ENCODE measurements at places on chromosomes 12 and 14.

DNA sequence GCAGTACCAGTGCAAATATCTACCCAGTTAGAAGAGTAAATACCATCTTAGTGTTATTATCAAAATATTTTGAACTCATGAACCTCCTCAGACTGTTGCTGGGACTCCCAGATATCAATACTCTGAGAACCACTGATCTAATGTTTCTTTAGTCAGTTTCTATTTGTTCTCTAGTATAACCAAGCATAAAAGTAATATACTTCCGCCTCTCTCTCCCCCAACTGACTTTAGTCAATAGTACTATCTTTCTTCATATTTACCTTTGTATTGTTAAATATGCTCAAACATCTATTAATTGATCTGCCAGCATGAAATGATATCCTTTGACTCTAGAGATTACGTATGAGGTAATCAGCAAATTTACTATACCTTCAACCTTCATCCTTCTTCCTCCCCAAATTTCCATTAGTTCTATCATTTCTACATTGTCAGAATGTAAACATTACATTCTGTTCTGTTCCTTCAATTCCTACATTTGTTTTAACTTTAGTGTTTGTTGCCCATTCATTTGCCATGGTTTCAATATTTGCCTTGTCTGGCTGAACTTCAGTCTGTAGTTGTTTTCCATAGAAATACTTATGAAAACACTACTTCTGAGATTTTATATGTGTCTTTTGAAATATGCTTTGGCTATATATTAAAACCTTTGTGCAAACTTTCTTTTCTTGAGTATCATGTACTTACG, 192.5 kb upstream of the PDE3A start:
- H3K27me3 ChIP-seq, result no peaks in the 10 kb centered on the region
- H3K27ac ChIP-seq, result no peak overlapping the region
- no peak for DNase-seq
- no peaks in the 10 kb centered on the region for H3K36me3 ChIP-seq
- H3K4me1 ChIP-seq, result no peaks in the 10 kb centered on the region
- H3K4me3 ChIP-seq, result no peak overlapping the region

DNA sequence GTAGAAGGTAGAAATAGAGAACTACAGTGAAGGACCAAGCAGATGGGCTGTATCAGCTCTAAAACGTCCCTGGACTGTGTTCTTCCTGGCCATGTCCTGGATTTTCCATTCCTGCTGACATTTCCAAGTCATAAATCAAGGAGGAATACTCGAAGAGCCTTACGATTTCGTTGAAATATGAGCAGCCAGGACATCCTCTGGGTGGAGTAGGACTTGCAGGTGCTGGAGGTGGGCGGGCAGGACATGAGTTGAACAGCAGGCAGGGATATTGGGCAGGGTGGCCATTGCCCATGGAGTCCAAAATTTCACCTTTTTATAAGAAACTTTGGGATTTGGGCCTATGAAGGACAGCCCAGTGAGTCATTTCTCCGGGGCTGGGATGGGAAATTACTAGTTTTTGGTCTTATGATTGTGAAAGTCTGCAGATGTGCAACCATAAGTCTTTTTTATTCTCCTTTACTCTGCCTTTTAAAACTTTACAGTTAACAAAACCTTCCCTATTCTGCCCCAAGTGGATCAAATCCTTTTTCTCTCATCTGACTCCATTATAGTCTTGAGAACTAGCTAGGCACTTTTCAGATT, 88.8 kb downstream of the TMX1 start:
- no peaks in the 10 kb centered on the region for H3K27me3 ChIP-seq
- H3K36me3 ChIP-seq, result no peaks in the 10 kb centered on the region
- no peaks in the 10 kb centered on the region for H3K4me1 ChIP-seq
- no peak overlapping the region for H3K4me3 ChIP-seq

- H3K27ac ChIP-seq, result no peak overlapping the region
- H3K36me3 ChIP-seq, result no peaks in the 10 kb centered on the region
- no peak for DNase-seq
These were observed 146.4 kb downstream of the BMP4 start for GRCh38 chr14:53810221-53810620.

DNA sequence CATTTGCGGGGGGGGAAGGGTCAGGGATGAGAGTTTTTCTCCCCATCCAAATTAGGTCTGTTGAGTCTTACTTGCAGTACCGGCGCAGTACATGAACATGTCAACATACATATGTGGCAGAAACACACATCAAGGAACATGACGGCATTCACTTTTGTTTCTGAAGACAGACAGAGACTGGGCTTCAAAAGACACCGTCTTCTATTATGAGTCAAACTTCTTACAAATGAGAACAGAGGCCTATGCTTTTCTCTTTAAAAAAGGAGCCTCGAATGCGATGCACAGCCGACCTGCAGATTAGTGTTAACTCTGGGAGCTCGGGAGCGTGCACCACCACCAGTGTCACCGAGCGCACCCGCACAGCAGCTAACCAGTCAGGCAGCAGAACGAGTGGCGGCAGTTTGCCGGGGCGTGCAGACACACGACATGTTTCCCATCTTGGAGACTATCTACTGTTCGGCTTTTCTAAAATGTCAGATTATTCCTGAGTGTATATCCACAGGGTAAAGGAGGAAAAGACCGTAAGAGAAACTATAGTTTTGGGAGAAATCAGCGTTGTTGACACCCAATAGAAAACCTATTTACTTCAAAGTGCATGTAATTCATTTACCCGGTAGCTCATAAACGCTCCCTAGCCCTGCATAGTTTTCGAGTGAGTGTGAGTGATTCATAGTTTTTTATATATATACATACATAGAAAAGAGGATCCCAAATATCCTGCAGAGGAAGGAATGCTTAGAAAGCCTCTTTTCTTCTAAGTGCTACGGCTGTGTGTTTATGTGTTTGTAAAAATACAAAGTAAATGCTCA, 33.0 kb downstream of the UBR7 start:
- peaks cover 25% of the 10 kb centered on the region for H3K36me3 ChIP-seq
- H3K27me3 ChIP-seq, result no peaks in the 10 kb centered on the region
- no peaks in the 10 kb centered on the region for H3K4me1 ChIP-seq

DNA sequence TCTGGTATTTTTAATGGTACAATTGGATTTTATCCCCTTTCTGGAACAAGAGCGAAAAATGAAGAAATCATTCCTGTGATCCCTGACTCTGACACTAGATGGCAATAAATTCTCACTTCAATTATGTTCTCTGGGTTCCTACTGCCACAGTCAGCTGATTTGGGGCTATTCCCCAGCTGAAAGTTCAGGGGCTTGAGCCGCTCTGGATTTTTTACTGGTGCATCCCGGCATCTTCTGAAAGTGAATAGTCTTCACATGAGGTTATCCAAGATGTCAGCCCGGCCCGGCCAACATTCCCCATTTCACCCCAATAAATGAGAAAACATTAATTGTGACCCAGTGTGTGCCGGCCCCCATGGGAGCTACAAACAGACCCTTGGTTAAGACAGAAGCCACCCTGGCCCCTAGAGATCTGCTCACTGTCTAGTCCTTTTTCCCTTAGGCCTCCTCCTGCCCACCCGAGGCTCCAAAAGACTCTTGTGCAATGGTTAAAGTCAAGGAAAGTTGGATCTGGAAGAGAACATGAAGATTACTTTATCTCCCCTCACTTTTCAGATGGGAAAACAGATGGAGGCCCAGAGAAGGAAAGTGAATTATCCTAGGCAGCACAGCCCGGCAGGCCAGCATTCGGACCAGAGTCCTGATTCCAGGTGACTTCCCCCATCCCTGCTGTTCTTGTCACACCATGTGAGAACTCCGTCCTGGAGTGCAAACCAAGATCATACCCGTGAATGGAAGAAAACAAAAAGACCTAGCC, 20.8 kb downstream of the CKAP4 start:
- H3K4me3 ChIP-seq, result no peak overlapping the region
- H3K27ac ChIP-seq, result no peak overlapping the region

- no peak overlapping the region for H3K4me3 ChIP-seq
- H3K4me1 ChIP-seq, result no peaks in the 10 kb centered on the region
- DNase-seq, result no peak
These were observed 129.0 kb downstream of the RBM19 start for GRCh38 chr12:113837084-113837483.

DNA sequence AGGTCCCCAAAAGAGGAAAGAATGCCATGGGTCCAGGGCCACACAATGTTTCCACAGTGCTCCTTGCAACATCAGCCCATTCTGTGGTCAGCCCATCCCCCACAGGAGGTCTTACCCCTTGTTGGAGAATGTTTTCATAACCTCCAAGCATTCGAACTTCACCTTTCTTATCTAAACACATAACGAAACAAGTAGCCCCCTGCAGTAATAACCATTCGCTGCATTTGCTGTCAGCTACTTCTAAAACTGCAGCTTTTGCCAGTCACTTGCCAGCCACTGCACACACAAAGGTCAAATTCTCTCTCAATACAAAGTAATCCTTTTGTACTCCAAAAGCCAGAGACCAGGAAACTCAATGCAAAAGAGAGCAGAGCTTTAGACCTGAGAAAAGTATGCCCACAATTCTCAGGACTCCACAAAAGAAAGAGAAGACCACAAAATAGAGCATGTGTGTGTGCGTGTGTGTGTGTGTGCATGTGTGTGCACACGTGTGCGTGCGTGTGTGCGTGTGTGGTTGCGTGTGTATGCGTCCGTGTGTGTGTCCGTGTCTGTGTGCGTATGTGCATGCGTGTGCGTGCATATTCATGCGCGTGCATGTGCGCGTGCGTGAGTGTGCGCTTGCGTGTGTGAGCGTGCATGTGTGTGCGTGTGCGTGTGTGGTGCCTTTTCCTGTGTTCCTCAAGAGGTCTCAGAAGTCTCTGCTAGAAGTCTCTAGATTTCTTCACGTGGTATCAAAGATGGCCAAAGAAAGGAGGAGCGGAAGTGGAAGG, 31.7 kb upstream of the NINJ2 start:
- H3K27ac ChIP-seq, result no peak overlapping the region
- DNase-seq, result peak; percentile 62
- no peak overlapping the region for H3K4me3 ChIP-seq

DNA sequence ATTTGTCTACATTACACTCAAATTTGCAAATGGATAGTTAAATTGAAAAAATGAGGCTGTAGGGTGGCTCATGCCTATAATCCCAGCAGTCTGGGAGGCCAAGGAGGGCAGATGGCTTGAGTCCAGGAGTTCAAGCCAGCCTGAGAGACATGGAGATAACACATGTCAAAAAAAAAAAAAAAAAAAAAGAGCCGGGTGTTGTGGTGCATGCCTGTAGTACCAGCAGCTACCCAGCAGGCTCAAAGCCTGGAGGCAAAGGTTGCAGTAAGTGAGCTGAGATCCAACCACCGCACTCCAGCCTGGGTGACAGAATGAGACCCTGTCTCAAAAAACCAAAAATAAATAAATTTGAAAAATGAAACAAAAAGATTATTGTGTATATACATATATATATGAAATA, 119.9 kb upstream of the MGAT4C start:
- H3K4me3 ChIP-seq, result no peak overlapping the region
- no peaks in the 10 kb centered on the region for H3K4me1 ChIP-seq
- no peak for DNase-seq
- no peak overlapping the region for H3K27ac ChIP-seq
- no peaks in the 10 kb centered on the region for H3K27me3 ChIP-seq
- H3K36me3 ChIP-seq, result no peaks in the 10 kb centered on the region

- no peak for DNase-seq
- H3K4me1 ChIP-seq, result peaks cover 2% of the 10 kb centered on the region
- H3K27ac ChIP-seq, result no peak overlapping the region
- no peak overlapping the region for H3K4me3 ChIP-seq
- peaks cover 71% of the 10 kb centered on the region for H3K27me3 ChIP-seq
These were observed 48.4 kb upstream of the EML1 start for GRCh38 chr14:99744873-99745224.

DNA sequence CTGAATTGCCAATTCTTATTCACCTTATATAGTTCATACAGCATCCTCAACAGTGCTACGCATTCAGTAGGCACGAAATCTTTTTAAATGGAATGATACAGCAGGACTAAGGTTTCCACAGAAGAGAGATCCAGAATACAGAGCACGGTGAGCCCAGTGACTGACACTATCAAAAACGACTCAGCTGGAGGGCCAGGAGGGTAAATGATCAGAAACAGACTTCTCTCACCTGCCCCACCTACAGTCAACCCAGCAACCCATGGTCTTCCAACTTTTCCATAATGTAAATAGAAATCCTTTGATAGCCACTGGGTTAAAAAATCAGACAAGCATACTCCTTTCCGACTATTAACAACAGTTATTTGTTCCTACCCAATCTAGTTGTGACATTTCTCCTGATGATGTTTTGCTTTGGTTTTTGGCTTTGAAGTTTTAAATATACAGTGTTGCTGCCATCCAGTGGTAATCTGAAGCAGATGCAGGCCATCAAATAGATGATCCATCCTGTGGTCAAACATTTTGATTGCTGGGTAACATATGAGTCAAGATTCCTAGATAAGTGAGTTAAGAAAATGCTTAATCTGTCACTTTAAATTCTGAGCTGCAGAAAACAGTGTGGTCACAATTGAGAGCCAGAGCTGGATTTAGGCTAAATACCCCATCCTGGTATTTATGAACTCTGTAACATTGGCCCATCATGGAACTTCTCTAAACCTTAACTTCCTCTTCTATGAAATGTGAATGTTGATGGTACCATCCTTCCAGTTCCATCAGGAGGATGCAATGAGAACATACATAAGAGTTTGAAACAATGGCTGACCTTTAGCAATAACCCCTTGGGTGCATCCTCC, 42.0 kb downstream of the GPHB5 start:
- H3K27me3 ChIP-seq, result no peaks in the 10 kb centered on the region
- no peaks in the 10 kb centered on the region for H3K36me3 ChIP-seq
- H3K4me3 ChIP-seq, result no peak overlapping the region
- H3K27ac ChIP-seq, result no peak overlapping the region

DNA sequence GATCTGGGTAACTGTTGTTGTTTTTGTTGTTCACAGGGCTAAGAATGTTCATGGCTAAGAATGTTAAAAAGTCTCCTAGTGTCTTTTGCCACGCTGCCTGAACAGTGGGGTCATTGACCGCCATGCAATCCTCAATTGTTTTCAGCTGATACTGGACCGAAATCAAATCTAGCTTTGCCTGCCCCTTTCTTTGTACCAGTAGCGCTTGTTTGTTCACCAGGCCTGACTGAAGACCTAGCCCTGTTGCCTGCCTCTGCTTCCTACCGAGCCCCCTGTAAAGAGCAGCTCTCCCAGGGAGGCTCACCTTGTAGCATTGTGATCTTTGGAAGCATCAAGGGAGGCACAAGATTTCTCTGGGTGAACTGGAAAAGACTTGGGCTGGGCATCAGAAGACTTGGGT, 6.7 kb downstream of the PSEN1 start:
- H3K4me3 ChIP-seq, result no peak overlapping the region
- H3K4me1 ChIP-seq, result no peaks in the 10 kb centered on the region
- H3K36me3 ChIP-seq, result peaks cover 2% of the 10 kb centered on the region
- no peak for DNase-seq
- H3K27me3 ChIP-seq, result no peaks in the 10 kb centered on the region
- no peak overlapping the region for H3K27ac ChIP-seq

DNA sequence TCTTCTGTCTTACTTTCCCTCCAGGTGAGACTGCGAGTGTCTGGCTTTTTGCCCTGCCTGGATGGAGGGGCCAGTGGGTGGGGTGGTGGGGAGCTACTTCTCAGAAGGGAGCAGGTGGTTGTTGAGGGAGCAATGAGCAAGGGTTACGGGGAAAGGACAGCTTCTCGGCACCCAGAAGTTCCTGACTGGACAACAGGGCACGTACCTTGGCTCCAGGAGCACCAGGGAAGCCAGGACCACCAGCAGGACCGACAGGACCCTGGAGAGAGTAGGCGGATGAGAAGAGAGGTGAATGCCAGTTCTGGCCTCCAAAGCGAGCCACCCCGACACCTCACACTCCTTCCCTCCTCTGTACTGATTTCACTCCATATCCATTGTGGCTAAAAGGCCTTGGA, 15.3 kb downstream of the COL2A1 start:
- H3K4me3 ChIP-seq, result no peak overlapping the region
- H3K4me1 ChIP-seq, result no peaks in the 10 kb centered on the region
- DNase-seq, result no peak
- H3K27ac ChIP-seq, result no peak overlapping the region
- no peaks in the 10 kb centered on the region for H3K27me3 ChIP-seq
- peaks cover 34% of the 10 kb centered on the region for H3K36me3 ChIP-seq
